ENCODE measurements at places on chromosomes 6 and 20.

GRCh38 chr6:162332365-162332764 is 395.2 kb downstream of the PRKN start:
- no peak overlapping the region for H3K27ac ChIP-seq
- H3K36me3 ChIP-seq, result no peaks in the 10 kb centered on the region
- H3K27me3 ChIP-seq, result no peaks in the 10 kb centered on the region
- no peak overlapping the region for H3K4me3 ChIP-seq
- DNase-seq, result no peak

GRCh38 chr20:61673152-61673847 is 392.4 kb downstream of the TAF4 start:
- H3K4me3 ChIP-seq, result no peak overlapping the region
- no peaks in the 10 kb centered on the region for H3K27me3 ChIP-seq
- no peaks in the 10 kb centered on the region for H3K36me3 ChIP-seq
- H3K4me1 ChIP-seq, result no peaks in the 10 kb centered on the region
- no peak overlapping the region for H3K27ac ChIP-seq
- no peak for DNase-seq

GRCh38 chr6:75147512-75147911 is 58.3 kb downstream of the COL12A1 start:
- DNase-seq, result no peak
- H3K4me3 ChIP-seq, result no peak overlapping the region
- no peaks in the 10 kb centered on the region for H3K36me3 ChIP-seq

GRCh38 chr20:37243076-37243936 is 18.3 kb downstream of the GHRH start:
- no peaks in the 10 kb centered on the region for H3K36me3 ChIP-seq
- no peak for DNase-seq
- H3K27ac ChIP-seq, result peak overlapping the region; percentile 32
- H3K4me1 ChIP-seq, result peaks cover 32% of the 10 kb centered on the region
- H3K4me3 ChIP-seq, result no peak overlapping the region
- H3K27me3 ChIP-seq, result no peaks in the 10 kb centered on the region
